Activated T-helper 1 cell treated with Interleukin-2 at 50 U/mL for 16 hours (primary cell): ENCODE measurements at places on chromosomes 2 and 18.

- no peak for DNase-seq
Measured at GRCh38 chr2:205571360-205571959, 110.8 kb upstream of the NRP2 start.

DNA sequence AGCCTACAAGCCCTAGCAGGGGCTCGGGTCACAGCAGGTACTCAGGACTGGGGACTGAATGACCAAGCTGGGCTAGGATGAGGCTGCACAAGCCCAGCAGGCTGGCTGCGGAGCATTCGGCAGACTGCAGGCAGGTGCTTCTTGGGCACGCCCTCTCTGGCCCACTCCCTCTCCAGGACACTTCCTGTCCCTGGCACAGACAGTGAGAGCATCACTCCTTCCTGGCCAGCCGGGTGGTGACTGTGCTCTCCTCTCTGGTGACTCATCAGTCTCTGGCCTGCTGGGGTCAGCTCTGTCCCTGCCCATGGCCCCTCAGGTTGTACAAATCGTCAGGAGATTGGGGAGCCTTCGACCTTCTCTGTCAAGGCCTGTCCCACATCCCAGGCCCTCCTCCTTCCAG lies 22.5 kb downstream of the C1QL2 start:
- no peak for DNase-seq

- no peak for DNase-seq
Measured at GRCh38 chr18:58458304-58458703, 170.6 kb downstream of the ALPK2 start.

DNA sequence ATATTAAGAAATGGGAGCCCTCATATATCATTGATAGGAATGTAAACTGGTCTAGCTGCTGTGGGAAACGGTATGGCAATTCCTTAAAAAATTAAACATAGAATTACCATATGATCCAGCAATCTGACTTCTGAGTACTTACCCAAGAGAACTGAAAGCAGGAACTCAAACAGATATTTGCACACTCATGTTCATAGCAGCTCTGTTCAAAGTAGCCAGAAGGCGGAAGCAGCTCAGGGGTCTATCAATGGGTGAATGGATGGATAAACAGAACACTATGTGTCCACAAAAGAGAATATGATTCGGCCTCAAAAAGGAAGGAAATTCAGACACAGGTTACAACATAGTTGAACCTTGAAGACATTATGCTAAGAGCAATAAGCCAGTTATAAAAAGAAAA lies 135.7 kb upstream of the NDUFV2 start:
- no peak for DNase-seq

DNA sequence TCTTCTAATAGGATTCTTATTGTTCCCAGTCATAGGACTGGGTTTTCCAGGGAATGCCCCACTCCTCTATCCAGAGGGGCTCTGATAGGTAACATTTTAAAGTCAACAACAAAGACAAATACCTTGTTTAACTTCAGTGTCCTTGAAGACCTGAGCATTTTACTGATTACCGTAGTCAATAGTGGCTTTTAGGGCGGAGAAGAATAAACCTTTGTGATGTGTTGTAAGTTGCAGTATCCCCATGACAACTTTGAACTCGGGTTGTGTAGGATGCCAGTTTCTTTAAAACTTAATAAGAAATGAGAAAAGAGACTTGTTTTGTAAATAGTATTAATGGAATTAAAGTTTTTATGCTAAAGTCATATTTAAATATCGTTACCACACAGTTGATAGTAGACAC lies 6.0 kb downstream of the GATA6 start:
- no peak for DNase-seq

GRCh38 chr2:71281950-71282349 lies 49.6 kb upstream of the ZNF638 start:
- no peak for DNase-seq

DNA sequence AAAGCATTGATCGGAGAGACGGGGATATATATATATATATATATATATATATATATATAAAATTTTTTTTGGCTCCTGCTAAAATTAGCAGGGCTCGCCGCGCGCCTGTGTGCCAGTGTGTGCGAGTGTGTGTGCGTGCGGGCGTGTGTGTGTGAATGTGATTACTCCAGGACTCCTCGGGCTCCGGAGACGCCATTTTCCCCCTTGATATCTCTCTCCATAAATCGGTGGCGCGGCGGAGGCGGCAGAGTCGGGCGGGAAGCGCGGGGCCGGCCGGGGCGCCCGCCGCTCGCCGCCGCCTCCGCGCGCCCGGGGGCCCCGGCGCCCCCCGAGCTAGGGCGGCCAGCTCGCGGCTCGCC lies 795 bp upstream of the SETBP1 start:
- no peak for DNase-seq
